ENCODE measurements at places on chromosomes 12 and 14.
A peak's percentile ranks its signal among the peaks of the same experiment; 100 is the strongest.

DNA sequence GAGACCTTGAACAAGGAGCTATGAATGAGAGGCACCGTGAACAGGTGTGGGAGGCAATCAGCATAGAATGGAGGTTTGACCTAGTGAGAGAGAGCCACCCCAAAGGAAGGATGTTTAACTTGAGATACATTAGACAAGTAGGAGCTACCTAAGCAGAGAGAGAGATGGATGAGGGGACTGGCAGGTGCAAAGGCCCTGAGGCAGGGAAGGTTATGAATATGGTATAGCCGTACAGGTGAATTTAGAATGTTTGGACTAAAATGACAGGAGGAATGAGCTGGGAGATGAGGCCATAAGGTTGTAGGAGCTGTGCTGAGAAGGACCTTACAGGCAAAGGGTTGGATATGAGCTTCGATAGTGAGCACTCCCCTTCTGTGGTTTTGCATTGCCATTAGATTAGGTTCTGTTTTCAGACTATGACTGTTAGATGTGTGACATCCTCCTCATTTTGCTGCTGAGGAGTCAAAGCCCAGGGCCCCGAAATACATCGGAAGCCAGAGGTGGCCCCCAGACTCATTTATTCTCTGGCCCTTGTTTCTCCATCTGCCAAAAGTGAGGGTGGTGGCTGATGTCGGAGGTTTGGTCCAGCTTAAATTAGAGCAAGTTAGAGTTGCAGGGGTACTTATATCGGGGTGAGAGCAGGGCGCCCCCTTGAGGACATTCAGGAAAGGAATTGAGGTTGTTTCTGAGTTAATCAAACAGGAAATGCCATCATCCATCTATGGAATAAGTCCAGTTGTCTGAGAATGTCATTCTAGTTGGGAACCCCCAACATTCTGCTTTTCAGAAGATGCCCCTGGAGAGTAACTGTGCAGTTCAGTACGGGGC lies 29.4 kb downstream of the SLC24A4 start:
- DNase-seq, result no peak

DNA sequence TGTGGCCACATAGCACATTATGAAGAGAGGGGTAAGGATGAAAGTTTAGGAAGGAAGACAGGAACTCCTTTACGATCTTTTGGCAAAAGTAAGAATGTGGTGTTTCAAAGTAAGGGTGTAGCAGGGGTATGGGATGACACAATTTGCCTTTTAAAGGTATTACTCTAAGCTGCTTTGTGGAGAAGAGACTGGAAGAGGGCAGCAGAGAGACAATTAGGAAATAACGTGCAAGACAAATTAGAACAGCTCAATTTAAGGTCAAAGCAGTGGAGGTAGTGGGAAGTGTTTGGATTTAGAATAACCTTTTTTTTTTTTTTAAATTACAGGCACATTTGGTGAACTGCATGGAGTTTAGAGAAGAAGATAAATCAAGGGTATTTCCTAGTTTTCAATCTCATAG lies 342.6 kb downstream of the NOVA1 start:
- no peak for DNase-seq

- no peak for DNase-seq
Measured at GRCh38 chr14:95311752-95312151, 8.0 kb downstream of the CLMN start.

DNA sequence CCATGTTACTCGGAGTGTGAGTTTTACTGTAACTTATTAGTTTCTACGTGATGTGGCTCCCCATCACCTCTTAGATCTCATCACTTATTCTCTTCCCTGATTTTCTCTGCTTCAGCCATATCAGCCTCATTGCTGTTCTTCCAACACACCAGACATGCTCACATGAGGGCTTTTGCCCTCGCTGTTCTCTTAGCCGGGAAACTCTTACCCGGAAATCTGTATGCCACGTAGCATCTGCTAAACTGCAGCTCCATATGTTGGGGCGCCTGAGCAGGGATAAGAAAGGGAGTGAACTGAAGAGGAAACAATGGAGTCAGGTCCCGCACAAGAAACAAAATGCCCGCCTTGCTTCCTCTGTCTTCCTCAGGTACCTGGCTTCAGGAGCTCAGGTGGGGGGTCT lies 16.6 kb downstream of the SMUG1 start:
- DNase-seq, result no peak

GRCh38 chr12:53353257-53353655 lies 17.1 kb upstream of the SP7 start:
- no peak for DNase-seq

DNA sequence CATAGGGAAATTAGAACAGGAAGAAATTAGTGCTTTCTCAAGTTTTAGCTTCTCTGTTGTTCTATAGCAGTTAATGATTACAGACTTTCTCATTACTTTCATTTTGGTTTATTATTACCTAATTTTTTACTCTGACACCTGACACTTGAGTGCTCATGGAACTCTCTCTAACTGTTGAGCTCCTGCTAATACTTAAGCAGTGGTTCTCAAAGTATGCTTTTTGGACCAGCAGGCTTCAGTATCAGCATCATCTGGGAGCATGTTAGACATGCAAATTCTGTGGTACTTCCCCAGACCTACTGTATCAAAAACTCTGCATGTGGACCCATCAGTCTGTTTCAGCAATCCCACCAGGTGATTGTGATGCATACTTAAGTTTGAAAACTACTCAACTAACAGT lies 235.3 kb downstream of the CCDC91 start:
- no peak for DNase-seq

DNA sequence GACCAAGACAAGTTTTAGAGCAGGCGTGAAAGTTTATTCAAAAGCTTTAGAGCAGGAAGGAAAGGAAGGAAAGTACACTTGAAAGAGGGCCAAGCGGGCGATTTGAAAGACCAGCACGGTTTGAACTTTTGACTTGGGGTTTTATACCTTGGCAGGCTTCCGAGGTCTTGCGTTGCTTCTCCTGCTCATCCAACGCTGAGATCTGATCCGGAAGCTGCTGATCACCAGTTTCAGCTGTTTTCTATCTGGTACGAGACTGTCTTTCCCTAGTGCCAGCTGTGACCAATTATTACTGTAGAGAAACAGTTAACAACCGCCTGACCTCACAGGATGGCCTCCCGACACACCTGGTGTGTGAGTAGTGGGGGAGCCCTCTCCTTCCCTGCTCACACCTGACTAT lies 20.6 kb upstream of the SNRPF start:
- no peak for DNase-seq

DNA sequence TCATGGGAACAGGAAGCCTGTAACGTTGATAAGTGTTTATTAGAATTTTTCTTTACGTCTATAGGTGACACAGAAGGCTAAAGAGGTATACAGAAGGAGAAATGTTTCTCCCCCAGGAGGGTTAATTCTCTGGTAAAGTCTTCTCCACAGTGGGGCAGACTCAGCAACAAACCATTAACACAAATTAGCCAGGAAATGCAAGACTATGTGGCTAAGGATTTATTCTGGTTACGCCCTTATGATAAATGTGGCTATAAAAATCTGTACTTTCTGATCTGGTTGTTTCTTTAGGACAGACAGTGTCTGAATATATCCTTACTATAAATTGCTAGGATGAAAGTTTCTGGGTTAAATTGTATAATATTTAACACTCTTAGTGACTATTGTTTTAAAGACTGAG lies 423.3 kb downstream of the FLRT2 start:
- no peak for DNase-seq

DNA sequence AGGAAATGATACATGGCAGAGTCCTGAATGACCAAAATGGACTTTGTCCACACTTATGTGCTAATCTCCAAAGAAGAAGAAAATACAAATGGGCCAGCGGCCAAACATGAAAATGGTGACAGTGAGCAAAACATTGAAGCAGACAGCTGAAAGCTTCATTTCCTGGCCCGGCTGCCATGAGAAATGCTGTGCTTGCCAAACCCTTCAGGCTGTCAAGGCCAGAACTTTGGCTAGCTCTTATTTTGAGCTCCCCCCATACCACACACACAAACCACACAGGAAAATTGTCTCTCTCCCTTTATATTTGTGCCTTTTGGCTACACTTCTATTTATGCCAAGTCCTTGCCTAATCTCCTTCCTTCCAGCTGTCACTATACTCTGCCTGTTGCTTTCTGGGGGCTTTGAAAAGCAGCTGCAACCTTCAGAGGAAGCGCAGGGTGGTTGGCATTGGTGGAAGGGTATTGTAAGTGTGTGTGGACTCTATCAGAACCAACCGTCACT lies 323.8 kb downstream of the RAD51B start:
- no peak for DNase-seq

- no peak for DNase-seq
Measured at GRCh38 chr12:109858764-109859163, 21.6 kb downstream of the GLTP start.

- DNase-seq, result no peak
Measured at GRCh38 chr14:74713395-74713735, 421 bp downstream of the FCF1 start.

DNA sequence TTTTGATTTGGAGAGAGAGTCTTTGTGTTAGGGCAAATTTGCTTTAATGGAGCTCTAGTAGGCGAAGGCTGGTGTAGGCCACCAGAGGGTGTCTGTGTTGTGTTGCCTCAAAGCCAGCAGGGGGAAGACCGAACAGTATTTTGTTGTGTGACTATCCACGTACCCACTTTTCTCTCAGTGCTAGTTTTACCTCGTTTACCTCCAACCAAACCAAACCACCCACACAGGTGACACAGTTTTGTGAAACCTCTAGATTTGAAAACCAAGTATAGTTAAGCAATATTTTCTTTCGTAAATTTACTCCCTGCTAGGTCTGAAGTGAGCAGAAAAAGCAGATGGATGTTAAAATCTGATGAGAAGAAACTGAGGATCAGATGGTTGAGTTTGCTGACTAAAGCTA lies 36.3 kb upstream of the NPFF start:
- peak; percentile 24 for DNase-seq

DNA sequence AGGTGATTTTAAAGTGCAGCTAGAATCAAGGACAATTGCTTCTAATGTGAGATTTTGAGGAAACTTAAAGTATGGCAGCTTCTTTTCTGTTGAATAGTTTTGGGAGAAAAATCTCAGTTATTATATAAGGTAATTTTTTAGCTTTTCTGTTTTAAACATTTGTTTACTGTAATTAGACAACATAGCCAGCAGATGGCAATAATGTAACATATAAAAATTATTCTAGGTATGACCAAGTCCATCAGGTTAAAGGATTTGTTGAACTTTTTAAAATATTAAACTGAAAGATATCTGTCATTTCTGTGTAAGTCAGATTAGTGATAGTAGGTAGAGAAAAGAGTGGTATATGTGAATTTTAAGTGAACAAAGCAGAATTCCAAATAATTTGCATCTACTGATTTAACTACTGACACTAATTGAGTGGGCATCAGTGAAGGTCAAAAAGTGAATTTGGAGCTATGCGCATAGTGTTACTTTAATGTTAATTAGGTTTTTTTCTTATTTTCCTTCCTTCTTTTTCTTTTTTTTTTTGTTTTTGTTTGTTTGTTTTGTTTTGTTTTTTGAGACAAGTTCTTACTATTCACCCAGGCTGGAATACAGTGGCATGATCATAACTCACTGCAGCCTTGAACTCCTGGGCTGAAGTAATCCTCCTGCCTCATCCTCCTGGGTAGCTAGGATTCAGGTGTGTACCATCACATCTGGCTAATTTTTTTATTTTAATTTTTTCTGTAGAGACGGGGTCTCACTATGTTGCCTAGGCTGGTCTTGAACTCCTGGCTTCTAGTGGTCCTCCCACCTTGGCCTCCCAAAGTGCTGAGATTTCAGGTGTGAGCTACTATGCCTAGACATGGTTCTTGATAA lies 18.6 kb downstream of the PRORP start:
- no peak for DNase-seq

DNA sequence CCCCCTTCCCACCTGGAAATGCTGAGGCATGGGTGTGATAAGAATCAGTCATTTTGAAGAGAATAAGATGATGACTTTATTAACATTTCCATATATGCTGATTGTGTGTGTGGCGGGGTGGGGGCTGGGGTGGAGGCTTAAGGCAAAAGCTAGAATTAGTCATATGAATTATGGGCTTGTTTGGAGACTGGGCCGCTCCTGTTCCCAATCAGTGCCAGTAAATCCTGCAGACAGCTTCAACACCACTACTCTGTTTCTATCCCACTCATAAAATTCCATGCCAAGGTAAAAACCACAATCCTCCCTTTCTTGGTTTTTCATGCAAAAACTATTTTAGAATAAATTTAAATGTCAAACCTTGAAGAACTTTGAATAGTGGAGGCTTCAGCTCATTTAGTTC lies 29.9 kb upstream of the SLC38A2 start:
- DNase-seq, result no peak

DNA sequence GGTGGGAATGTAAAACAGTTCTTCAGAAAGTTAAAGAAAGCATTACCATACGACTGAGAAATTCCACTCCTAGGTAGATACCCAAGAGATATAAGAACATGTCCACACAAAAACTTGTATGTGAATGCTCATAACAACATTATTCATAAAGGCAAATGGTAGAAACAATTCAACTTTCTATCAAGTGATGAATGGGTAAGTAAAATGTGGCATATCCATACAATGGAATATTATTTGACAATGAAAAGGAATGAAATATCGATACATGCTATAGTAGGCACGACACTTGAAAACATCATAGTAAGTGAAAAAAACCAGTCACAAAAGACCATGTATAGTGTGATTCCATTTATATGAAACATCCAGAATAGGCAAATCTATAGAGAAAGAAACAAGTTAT lies 71.3 kb downstream of the GALNT8 start:
- no peak for DNase-seq

GRCh38 chr14:40265096-40265495 lies 832.9 kb upstream of the FBXO33 start:
- no peak for DNase-seq

DNA sequence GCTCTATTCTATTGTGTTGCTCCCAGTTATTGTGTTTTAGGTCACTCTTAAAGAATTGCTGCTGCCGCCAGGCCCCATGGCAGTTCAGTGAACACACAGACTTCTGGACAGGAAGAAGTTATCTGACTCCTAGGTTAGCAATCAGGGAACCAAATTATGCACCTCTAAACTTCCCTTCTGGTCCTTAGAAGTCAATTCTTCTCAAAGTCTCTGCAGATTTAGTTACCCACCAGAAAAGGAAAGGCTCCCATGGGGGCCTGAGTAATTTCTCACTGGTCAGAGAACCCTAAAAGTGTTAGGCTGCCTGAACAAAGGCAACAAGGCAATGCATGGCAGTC lies 10.0 kb downstream of the EMP1 start:
- no peak for DNase-seq

All from stimulated activated CD8-positive, alpha-beta memory T cell treated with anti-CD3 and anti-CD28 coated beads, Interleukin-15, amount 100 ng/mL, for 4 hours (primary cell).